Inflammatory macrophage (primary cell): ENCODE measurements at places on chromosomes 1 and 21.

DNA sequence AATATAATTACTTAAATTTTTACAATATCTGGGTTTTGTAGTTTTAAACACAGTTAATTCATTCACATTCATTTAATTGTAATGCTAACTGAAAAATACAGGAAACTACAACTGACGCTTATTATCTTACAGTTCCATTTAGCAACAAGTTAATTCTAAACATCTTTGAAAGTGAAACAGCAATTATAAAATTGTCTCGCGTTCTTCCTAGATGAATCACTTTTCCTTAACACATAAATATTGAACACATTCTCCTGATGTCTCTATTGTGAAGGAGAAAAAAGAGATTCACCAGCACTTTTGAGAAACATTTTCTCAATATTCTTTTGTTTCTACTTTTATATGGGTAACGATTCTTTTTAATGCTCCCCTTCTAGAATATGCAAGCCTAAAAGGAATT, 6.4 kb downstream of the PTGFR start:
- no peak for DNase-seq

- no peak for DNase-seq
Measured at GRCh38 chr1:80258659-80259058, 1252.1 kb upstream of the ADGRL4 start.

DNA sequence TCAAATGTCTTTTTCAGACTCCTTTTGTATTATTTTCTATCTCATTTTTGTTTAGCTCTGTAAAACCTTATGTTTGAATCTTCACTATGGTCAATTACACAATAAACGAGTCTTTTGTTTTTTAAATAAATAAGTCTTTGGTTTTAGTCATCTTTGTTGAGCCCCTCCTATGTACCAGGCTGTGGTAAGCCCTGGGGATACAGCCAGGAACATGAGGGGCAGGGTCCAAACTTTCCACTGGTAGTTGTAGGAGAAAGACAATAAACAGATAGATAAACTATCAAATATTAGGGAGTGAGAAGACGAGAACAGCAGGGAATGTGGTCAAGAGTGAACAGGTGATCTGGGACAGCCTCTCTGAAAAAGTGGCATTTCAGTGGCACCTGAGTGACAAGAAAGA, 186.6 kb downstream of the ZNF281 start:
- DNase-seq: no peak

DNA sequence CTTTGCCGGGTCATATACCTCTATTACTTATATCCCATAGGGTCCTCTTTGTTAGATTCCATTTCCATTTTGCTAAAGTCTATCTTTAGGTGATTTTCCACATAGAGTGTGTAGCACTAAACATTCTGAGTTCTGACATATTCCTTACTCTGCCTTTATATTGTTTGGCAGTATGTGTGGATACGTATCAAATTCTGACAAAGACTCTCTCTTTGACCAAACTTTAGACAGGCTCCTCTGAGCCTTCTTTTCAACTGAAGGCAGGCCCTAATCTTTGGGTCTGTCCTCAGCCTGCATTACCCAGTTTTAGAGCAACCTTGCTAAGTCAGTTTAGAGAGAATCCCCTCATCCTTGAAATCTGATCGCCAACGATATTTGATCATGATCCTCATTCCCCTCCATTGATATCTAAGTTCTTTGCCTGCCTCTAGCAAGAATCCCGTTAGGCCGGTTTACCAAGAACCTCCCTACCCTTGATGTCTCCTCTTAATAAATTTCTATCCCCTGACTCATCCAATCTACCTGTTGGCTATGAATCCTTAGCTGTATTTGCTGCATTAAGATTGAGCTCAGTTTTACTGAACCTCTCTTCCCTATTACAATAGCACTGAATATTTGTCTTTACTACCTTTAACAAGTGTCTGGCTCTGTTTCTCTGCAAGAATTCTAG, 10.4 kb upstream of the PPT1 start:
- DNase-seq: no peak

- DNase-seq: peak; percentile 33
Measured at GRCh38 chr1:8862528-8862927, 16.0 kb downstream of the ENO1 start.

DNA sequence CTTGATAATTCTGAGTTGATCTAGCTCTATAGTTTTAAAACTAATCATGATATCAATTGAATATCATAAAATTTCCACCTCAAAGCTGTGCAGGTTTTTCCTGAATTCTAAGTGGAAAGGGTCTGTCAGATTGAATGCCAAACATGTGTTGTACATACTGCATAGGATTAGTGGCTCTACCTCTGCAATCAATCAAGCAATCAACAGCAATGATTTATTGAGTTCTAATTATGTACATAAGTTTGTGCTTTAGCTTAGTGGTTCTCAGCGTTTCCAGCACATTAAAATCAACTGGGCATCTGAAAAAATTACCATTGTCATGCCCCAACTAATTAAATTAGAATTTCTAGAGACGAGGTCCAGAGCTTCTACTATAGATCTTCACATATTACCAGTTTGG, 251.5 kb downstream of the BACH1 start:
- no peak for DNase-seq

GRCh38 chr1:53367503-53368313, 39.8 kb upstream of the LRP8 start:
- DNase-seq: peak; percentile 69

- no peak for DNase-seq
Measured at GRCh38 chr1:160352555-160352954, 9.4 kb downstream of the NCSTN start.

DNA sequence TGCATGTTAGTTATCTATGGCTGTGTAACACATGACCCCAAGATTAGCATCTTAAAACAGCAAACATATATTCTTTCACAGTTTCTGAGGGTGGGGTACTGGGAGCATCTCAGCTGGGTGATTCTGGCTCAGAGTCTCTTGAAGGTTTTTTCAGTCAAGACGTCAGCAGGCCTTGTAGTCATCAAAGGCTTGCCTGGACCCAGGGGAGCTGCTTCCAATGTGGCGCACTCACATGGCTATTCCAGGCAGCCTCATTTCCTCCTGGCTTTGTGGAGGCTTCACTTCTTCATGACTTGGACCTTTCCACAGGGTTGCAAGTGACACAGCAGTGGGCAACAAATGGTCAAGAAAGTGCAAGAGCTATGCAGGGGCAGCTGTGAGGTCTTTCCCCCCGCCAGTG, 114.7 kb downstream of the ACTL8 start:
- DNase-seq: no peak

DNA sequence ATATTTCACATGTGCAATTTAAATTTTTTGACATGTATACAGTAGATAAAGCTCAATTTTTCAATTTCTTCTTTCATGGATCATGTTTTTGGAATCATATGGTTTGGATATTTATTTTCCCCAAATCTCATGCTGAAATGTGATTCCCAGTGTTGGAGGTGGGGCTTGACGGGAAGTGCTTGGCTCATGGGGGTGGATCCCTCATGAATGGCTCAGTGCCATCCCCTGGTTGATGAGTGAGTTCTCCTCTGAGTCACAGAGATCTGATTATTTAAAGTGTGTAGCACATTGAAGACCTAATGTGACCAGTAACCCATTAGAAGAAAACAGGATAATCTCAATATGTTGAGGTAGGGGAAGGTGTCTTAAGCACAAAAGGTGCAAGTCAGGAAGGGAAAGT, 9.1 kb upstream of the IFI16 start:
- DNase-seq: peak; percentile 51

- DNase-seq: no peak
Measured at GRCh38 chr1:238052496-238053266, 162.0 kb upstream of the ZP4 start.

DNA sequence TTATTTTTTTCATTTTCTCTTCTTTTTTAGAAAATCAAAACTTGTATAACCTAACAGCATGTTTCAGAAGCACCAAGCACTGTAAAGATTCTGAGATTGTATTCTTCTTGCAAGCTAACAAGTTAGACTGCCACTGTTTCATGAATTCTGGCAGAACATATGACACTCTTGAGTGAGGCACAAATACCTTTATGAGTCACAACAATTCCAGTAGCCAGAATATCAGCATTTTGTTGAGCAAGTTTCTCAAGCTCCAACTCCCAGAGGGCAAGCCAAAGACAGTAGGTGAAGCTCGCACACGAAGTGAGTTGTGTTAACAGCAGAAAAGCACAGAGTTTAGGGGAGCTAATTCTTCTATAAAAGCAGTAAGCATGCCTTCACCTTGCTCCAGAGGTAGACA, 268.8 kb upstream of the NCAM2 start:
- no peak for DNase-seq

GRCh38 chr1:204725821-204726448, 40.4 kb upstream of the LRRN2 start:
- no peak for DNase-seq

- no peak for DNase-seq
Measured at GRCh38 chr1:14921057-14921456, 232.5 kb upstream of the TMEM51 start.

DNA sequence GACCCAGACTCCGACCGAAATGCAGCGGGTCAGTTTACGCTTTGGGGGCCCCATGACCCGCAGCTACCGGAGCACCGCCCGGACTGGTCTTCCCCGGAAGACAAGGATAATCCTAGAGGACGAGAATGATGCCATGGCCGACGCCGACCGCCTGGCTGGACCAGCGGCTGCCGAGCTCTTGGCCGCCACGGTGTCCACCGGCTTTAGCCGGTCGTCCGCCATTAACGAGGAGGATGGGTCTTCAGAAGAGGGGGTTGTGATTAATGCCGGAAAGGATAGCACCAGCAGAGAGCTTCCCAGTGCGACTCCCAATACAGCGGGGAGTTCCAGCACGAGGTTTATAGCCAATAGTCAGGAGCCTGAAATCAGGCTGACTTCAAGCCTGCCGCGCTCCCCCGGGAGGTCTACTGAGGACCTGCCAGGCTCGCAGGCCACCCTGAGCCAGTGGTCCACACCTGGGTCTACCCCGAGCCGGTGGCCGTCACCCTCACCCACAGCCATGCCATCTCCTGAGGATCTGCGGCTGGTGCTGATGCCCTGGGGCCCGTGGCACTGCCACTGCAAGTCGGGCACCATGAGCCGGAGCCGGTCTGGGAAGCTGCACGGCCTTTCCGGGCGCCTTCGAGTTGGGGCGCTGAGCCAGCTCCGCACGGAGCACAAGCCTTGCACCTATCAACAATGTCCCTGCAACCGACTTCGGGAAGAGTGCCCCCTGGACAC, 534 bp downstream of the C1orf56 start:
- DNase-seq: peak; percentile 63

DNA sequence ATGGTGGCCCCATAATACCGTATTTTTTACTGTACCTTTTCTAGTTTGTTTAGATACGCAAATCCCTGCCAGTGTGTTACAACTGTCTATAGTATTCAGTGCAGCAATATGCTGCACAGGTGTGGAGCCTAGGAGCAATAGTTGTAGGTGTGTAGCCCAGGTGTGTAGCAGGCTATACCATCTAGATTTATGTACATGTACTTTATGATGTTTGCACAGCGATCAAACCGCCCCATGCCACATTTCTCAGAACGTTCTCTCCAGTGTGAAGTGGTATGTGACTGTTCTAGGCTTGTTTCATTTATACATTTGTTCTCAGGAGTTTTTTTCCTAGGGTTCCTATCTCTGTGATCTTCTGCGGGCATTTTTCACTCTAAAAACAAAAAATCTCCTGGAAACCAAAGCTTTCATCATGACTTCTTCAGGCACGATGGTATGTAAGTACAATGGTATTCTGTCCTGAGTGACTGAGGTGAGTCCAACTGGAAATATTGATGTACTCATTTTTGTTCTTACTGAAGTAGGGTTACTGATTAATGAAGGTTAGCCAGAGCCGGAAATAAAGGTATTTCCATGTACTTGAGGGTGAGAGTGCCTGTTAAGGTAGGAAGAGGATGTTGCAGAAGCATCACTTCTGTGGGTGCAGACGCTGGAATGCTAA, 153.0 kb downstream of the GABPA start:
- DNase-seq: no peak

- no peak for DNase-seq
Measured at GRCh38 chr1:183431840-183432547, 13.8 kb upstream of the NMNAT2 start.

DNA sequence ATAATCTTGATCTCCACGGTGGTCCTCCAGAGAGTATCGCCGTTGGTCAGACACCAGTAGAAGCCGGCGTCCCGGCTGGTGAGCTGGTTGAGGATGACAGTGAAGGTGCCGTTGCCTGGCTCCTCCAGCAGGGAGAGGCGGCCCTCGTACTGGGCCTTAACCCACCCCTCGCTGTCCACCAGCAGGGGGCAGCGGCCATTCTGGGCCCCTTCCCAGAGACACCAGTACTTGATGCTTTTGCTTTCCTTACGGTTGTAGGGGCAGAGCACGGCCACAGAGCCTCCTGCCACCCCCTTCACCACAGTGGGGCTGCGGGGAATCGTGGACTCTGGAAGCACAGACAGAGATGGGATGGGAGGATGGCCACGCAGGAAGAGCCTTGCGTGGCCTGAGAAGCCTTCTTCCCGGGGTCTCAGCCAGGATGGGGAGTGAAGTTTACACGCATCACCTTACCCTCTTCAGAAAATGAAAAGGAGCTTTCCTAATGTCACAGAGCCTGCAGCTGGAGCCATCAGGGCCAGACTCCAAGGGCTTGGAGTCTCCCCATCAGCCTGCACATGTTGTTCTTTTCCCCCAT, 10.7 kb downstream of the PIGR start:
- DNase-seq: peak; percentile 68

DNA sequence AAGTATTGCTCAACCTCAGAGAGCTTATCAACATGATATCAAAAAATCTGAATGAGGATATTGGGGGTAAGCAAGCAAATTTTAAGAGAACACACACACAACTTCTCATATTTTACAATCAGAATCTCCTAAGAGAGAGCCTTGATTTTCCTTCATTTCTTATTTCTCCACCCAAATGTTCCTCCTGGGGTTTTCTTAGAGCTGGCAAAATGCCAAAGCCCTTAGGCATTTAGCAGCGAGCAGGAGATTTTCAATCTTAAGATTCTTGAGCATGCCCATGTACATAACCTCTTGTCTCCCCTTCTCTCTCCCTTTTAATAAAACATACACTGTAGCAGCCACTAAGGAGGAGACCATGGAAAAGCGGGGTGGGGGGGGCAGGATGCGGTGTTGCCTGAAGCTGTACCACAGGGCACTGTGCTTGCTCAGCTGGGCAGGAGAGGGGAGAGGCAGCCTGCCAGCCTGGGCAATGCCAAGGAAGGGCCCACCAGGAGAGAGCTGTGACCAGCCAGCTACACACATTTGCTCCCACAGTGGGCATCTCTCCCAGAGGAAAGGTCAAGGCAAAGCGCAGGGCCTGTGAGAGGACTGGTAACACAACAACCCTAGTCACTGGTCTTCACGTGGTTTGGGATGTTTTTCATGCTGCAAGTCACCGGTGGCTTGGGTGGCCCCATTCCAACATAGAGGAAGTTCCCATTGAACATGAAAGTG, 4.3 kb downstream of the BRINP2 start:
- no peak for DNase-seq

DNA sequence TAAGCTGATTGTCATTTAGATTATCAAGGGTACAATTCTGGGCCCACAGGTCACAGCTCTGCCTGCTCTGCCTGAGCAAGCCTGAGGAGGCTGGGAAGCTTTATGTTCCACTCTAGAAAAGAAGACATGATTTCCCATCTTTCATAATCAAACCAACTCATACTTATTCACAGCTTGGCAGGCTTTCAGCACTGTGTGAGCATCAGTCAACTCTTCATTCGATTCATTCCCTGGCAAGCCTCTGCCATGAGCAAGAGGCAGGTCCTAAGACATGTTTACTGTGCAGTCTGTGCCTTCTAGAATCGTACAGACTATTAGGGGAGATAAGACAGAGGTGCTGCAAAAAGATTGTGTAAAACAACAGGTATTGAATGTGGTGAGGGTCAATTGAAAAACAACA, 24.5 kb upstream of the KIRREL1 start:
- no peak for DNase-seq

- DNase-seq: no peak
Measured at GRCh38 chr1:3410142-3410925, 44.1 kb upstream of the ARHGEF16 start.
